M059J (cell line): ENCODE measurements at places on chromosomes 2 and 18. TPM values are rescaled to one million over a fixed set of nuclear protein-coding genes. Genes with fewer than 3 reads are reported as not detected.

PJVK gene
- total RNA-seq: not detected in 2 replicates

ARHGAP25 gene
- 0.27 and 0.52 TPM in 2 replicates for total RNA-seq

DNA sequence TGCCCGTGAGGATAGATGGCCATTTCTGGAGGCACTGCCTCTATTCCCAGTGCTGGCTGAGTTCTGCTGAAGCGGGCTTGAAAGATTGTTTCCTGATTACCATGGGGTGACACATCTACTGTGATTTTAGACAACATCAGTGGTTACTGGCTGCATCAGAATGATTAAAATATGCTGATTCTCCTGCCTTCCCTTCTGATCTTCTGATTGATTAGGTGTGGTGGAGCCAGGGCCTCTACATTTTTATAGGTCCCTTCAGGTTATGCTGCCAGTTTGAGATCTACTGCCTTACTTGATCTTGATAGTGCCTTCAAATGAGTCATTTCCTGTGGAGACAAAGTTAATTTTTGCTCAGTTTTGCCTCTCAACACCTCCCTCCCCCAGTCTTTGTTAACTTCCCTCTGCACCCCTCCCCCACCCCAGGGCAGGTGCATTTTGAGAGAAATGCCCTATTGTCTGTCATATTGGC, 31.6 kb upstream of the SNORC start:
- peak; percentile 66 for DNase-seq

RGPD3 gene
- total RNA-seq: 0.02 and 0.05 TPM in 2 replicates

- DNase-seq: peak; percentile 73
Measured at GRCh38 chr2:219689676-219690628, 62.5 kb downstream of the SLC4A3 start.

DNA sequence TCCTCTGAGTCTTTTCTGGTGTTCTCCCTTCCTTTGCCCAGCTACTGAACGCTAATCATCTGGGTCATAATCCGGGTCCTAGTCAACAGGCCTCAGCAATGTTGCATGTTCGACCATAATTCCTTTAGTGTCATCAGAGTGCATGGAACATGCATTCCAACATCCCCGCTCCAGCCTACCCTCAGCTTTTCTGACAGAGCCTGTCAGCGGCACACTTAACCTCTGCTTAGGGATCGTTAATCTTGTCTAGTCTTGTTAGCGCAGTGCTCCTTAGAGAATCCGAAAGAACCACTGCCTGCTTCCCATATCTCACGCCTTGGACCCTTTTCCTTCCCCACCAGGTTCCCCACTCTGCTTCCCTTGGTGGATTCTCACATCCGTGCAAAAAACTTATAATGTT, 767.9 kb upstream of the ID2 start:
- DNase-seq: no peak

DNA sequence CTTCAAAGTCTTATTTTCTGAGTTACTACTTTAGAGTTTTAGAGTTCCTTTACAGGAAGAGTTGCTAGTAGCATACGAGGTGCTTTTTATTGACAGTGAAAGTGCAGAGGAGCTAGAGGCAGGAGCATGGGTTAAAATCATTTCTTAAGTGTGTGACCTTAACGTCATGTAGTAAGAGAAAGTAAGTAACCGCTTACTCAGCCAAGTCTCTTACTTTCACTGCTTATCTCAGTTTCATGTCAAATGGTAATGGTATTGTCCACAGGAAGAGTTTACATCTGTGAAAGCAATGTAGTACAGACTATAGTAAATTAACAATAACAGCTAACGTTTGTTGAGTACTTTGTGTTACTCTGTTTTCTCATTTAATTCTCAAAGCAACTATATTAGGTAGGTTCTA, 12.6 kb downstream of the NDUFAF7 start:
- no peak for DNase-seq

VWC2L gene
- total RNA-seq: 0.02 TPM in 1 of 2 replicates, not detected in the other

DNA sequence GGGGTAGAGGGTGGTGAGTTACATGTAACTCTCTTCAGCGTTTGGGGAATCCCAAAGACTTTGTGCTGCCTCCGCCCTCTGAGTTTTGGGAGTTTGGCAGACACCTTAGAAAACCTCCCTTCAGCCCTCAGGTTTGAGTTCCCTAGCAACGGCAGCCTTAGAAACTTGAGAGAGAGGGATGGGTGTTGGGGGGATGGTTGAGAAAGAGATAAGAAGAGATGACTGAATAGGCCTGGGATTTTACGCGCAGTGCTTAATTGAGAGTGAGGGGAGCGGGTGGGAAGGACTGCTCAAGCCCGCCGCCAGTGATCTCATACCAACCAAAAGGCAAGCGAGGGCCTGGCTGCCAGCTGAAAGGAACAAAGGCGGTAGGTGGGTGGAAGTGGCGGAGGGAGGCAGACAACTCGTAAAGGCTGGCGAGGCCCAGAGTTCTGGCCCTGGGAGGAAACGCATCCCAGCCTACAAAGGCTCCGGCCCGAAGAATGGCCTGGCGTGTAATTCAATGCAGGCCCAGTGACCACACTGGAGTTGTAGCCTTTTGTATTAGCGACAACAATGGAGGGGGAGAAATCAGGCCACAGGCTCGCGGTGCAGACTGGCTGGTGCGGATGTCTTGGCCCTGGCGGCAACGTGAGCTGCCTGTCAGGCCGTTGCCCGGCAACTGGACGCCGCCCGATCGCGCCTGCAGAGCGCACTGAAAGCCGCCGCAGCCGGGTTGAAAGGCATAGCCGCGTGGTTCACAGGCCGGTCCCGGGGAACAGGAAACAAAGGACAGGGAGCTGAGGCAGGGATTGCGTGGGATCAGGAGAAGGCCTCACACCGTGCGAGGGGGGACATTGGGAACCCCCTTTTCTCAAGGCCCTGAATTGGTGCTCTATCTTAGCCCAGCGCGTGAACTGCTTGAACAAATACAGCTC, 39.9 kb upstream of the DARS1 start:
- peak; percentile 66 for DNase-seq

FOXI3 gene
- not detected in 2 replicates for total RNA-seq

DNA sequence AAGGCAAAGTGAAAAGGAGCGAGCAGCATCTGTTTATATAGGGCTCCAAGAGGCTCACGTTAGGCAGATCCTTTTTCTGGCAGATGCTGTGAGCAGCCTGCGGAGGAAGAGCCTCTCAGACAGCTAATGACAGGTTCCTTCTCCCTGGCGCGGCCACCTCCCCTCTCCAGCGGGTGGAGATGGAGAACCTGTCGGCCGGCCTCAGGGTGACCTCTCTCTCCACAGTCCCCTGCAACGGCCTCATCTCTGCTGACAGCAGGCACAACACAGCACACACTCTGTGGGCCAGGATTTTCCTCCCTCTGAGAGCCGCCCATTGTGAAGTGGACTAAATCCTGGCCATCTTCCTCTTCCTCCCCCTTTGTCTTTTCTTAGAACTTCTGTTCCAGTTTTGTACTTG, 119.8 kb downstream of the PRKCE start:
- DNase-seq: no peak

- DNase-seq: no peak
Measured at GRCh38 chr18:43870626-43871025, 593.3 kb upstream of the SYT4 start.

DNA sequence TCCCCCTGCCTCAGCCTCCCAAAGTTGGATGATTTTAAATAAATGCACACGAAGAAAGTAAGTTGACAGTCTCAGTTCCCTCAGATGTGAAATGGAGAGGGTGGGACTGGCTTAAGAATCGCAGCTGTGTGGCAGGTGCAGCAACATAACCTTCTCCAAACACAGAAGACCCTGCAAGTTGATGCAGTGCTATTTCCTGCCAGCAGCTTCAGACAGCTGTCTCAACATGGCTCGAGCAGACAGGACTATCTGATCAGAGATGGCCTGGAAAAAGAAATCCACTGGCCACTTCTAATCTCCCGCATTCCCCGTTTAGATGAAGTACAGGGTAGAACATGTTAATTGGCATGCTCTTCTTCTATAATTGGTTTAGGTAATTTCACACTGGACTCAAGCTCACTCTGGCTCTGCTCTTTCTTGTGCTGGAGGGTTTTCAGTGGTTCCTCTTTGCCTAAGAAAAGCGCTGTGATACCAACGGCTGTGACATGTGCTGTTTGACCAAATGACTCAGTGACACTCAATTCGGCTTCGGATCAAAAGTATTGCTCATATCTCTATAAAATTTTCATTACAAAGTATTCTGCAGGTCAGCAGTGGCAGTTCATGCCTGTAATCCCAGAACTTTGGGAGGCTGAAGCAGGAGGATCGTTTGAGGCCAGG, 40.2 kb downstream of the MYOM1 start:
- DNase-seq: no peak

GRCh38 chr2:38016219-38016618, 59.7 kb downstream of the CYP1B1 start:
- DNase-seq: peak; percentile 67

- DNase-seq: no peak
Measured at GRCh38 chr2:74816540-74817303, 17.2 kb upstream of the HK2 start.

DNA sequence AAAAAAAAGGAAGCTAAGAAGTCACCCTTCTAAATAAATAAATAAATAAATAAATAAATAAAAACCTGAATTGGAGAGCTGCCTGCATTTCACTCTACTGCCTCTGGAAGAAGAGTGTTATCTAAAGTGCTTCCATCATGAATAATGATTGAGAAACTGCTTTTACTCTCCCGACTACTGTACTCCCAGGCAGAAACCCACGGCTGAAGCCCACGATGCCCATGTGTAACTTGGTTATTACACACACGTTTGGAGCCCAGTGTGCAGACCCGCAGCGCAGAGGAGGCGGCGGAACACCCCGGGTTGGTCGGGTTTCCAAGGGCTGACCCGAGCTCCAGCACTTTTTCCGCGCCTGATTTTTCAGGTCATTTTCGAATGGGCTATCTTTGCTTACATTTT, 697 bp upstream of the SPATS2L start:
- DNase-seq: no peak

- peak; percentile 62 for DNase-seq
Measured at GRCh38 chr18:51235009-51235789, 37.7 kb upstream of the MEX3C start.

RAPGEF4 gene
- 0.47 and 1.4 TPM in 2 replicates for total RNA-seq

NPHP1 gene
- 6.5 and 8.9 TPM in 2 replicates for total RNA-seq

- DNase-seq: peak; percentile 59
Measured at GRCh38 chr2:207283356-207283755, 117.6 kb upstream of the KLF7 start.

GRCh38 chr2:43634604-43635306, 2.3 kb upstream of the PLEKHH2 start:
- DNase-seq: peak; percentile 68

NPAS2 gene
- total RNA-seq: 3.6 and 5.3 TPM in 2 replicates

DNA sequence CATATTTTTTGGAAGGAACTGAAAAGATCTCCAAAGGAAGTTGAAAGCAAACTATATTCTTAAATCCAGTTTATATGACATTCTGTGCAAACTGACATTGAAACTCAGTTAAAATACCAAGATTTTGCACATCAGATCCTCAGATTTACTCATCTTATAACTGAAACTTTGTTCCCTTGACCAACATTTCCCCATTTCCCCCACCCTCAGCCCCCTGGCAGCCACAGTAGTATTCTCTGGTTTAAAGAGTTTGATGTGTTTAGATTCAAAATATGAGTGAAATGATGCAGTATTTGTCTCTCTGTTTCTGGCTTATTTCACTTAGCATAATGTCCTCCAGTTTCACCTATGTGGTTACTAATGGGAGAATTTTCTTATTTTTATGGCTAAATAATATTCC, 99.2 kb upstream of the ITGA4 start:
- no peak for DNase-seq

- DNase-seq: no peak
Measured at GRCh38 chr2:32699151-32699550, 71.3 kb downstream of the TTC27 start.

GRCh38 chr18:45686891-45687611, 36.9 kb upstream of the SLC14A1 start:
- DNase-seq: no peak

REG3G gene
- total RNA-seq: not detected in 2 replicates

- no peak for DNase-seq
Measured at GRCh38 chr2:238874330-238875050, 26.6 kb downstream of the TWIST2 start.

- DNase-seq: no peak
Measured at GRCh38 chr2:152755029-152755428, 36.6 kb downstream of the ARL6IP6 start.

DNA sequence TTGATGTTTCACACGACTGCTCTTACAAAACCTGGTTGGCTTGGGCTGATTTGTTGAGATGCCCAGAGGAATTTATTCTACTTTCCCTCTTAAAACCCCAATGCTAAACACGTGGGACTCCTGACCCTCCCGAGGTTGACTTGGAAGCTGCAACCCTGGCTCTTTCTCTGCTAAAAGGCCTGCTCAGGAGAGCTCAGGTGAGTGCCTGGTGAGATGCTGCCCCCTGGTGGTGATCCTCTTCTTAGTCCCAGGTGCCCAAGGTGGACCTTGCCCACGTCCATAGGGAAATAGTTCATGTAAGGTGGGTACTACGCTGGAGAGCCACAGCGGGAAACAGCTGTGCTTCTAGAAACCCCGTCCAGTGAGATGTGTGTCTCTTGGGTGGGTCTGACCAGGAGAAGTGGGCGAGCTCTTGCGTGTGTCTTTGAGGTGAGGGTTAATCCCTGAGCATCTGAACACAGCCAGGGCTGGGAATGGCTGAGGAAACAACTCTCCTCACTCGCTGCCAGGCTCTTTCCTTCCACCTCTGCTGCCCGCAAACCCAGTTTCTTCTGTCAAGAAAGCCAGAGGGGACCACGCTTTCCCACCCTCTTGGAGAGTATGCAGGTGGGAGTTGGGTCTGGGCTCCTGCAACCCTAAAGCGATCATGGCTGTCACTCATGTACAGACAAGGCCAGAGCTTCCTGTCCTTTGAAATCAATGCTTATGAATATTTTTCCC, 25.5 kb upstream of the PXDN start:
- peak; percentile 65 for DNase-seq

- DNase-seq: no peak
Measured at GRCh38 chr2:172893111-172893510, 157.5 kb downstream of the RAPGEF4 start.

DNA sequence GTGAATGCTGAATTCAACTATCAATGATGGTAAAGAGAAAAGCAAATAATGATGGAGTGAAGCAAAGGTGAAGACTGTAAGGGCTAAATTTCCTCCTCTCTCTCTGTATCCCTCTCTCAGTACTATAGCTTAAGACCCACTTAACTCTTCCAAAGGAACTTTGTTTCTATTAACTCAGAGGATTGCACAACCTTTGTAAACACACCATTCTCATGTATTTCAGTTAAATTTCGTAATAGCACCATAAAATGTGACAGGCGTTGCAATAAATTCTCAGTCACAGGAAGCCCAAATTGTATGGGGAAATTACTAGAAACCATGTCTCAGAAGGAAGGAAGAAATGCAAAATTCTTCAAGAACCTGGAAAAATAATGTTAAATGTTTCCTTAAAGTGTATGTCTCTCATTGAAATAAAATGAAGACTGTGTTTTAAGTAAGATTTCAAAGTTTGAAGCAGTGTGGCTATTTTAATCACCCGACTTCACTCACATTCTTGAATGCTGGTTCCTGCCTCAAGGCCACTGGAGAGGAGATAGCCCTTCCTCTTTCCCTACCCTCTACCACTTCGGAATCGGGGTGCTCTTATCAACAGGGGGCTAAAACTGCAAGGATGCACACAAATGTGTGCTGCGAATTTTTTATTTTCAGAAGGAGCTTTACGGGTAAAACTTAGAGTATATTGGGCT, 112.1 kb downstream of the FTCDNL1 start:
- DNase-seq: peak; percentile 42
